ENCODE measurements at places on chromosomes 1 and 21. TPM values are rescaled to one million over a fixed set of nuclear protein-coding genes. Genes with fewer than 3 reads are reported as not detected.

- no peak for DNase-seq
Observed at GRCh38 chr1:25978403-25978802, 19.5 kb downstream of the PAFAH2 start.

GRCh38 chr1:227370533-227371254 lies 52.4 kb upstream of the CDC42BPA start:
- no peak for DNase-seq

DNA sequence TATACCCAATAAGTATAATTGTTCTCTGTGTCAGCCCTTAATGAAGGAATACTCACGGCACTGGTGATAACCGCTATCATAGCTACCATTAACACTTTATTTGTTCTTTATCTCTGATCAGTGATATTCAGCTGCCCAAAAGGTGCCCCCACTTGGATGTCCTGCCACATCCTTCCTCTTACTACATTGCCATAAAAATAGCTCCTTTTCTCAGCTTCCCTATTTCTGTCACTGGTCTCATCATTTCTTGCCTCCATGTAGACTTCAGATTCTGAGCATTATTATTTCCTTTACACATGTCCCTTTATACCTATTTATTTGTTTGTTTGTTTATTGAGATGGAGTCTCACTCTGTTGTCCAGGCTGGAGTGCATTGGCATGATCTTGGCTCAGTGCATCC lies 2.7 kb upstream of the RAB29 start:
- DNase-seq: no peak

DNA sequence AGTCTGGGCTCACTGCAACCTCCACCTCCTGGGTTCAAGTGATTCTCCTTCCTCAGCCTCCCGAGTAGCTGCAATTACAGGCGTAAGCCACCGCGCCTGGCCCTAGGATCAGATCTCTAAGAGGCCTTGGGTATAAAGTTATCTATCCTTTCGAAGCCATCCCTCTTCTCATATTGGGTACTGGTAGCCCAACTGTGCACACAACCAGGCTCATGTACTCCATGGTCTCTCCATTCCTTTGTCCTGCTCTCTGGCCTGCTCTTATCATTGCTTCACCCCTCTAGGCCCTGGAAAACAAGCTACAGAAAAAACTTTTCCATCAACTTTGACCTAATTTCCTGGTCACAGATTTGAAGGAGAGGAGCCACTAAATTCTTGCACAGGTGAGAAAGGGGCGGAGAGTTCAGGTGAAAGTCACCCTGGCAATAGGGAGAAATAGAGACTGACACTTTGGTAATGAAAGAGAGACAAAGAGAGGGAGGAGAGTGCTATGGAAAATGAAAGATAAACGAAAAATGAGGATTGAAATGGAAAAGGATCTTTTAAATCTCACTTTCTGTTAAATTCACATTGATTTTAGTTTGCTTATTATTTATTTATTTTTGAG lies 6.0 kb downstream of the TXNIP start:
- peak; percentile 44 for DNase-seq

DNA sequence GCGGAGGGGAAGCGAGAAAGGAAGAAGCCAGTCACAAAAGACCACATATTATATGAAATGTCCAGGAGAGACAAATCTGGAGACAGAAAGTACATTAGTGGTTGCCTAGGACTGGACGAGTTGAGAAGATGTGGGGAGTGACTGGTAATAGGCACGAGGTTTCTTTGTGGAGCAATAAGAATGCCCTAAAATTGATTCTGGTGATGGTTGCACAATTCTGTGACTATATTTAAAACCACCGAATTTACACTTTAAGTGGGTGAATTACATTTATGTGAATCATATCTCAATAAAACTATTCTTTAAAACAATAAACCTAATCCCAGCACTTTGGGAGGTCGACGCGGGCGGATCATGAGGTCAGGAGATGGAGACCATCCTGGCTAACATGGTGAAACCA lies 63.1 kb downstream of the ZNF281 start:
- DNase-seq: no peak

Gene SV2A
- 1.5 TPM for total RNA-seq

Gene HEYL
- 64.0 TPM for total RNA-seq

Gene CR1L
- total RNA-seq: not detected
